ENCODE measurements at places on chromosomes 3 and 15.

GRCh38 chr15:23877502-23878412 lies 190.7 kb upstream of the NDN start:
- no peaks in the 10 kb centered on the region for H3K36me3 ChIP-seq
- DNase-seq = peak; percentile 55
- H3K4me1 ChIP-seq = no peaks in the 10 kb centered on the region

DNA sequence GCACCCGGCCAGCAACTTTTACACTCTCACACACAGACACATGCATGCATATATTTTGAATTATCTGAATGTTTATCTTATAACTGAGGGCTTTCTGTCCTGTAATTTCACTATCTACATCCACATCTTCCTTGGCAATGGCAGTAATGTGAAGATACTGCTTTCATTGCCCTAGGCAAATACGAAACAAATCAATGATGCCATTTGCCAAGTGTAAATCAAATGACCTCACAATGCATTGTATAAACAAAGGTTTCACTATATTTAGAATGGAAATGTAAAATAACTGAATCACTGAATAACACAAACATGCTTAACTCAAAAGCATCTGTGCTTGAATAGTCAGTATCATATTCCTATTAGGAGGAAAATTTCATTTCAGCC lies 455.6 kb downstream of the TBL1XR1 start:
- H3K27ac ChIP-seq = no peak overlapping the region
- H3K27me3 ChIP-seq = no peaks in the 10 kb centered on the region
- H3K4me3 ChIP-seq = no peak overlapping the region
- no peaks in the 10 kb centered on the region for H3K4me1 ChIP-seq
- DNase-seq = no peak

GRCh38 chr3:143914257-143914656 lies 57.4 kb upstream of the DIPK2A start:
- no peaks in the 10 kb centered on the region for H3K36me3 ChIP-seq
- peaks cover 6% of the 10 kb centered on the region for H3K27me3 ChIP-seq
- no peak for DNase-seq
- no peak overlapping the region for H3K27ac ChIP-seq
- H3K4me3 ChIP-seq = no peak overlapping the region
- no peaks in the 10 kb centered on the region for H3K4me1 ChIP-seq

DNA sequence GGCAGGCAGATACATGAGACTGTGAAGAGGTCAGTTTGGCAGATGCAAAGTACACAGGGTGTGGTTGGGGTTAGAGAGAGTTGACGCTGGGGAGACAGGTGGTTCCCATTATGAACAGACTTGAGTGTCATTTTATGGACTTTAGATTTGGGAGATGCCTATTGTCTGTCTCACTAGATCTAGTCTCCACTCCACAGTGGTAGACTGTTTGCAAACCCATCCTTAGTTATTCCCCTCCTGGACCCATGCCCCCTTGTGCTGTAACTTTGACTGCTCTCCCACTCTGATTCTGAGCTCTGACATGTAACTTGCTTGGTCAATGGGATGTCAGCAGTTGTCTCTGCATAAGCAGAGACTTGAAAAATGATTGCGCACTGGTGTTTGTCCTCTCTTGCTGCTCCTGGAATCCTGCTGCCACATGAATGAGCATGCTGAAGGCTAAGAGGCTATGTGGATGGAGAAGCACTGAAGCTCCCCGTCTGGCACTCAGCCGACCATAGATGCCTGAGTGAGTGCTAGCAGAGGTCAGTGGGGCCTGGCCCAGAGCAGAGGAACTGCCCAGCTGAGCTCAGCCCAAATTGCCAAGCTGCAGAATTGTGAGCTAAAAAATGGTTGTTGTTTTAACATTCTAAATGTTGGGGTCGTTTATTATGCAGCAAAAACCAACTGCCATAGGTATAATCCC lies 88.2 kb downstream of the FAM43A start:
- DNase-seq = no peak
- H3K27ac ChIP-seq = no peak overlapping the region
- H3K36me3 ChIP-seq = no peaks in the 10 kb centered on the region
- no peak overlapping the region for H3K4me3 ChIP-seq
- peaks cover 5% of the 10 kb centered on the region for H3K4me1 ChIP-seq

- H3K4me3 ChIP-seq = no peak overlapping the region
- H3K4me1 ChIP-seq = no peaks in the 10 kb centered on the region
- no peaks in the 10 kb centered on the region for H3K36me3 ChIP-seq
- DNase-seq = no peak
- no peaks in the 10 kb centered on the region for H3K27me3 ChIP-seq
- no peak overlapping the region for H3K27ac ChIP-seq
These were observed 437.0 kb upstream of the PPP2R3A start for GRCh38 chr3:135528413-135529015.

DNA sequence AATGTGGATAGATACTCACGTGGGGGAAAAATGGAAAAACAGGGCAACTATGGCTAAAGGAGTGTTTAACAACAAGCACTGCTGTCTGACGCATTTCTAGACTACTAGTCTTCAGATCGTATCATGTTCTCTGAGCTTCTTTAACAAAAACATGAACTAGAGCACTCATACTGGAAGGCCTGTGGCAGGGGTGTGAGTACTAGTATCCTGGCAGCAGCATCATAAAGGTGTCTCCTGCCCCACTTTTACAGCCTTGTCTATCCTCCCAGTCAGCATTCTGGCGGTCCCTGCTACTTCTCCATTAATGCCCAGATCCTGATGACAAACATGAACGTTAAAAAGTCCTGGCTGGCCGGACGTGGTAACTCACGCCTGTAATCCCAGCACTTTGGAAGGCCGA lies 4.0 kb downstream of the FMN1 start:
- no peak overlapping the region for H3K27ac ChIP-seq
- H3K36me3 ChIP-seq = no peaks in the 10 kb centered on the region
- H3K4me3 ChIP-seq = no peak overlapping the region
- peaks cover 35% of the 10 kb centered on the region for H3K27me3 ChIP-seq

DNA sequence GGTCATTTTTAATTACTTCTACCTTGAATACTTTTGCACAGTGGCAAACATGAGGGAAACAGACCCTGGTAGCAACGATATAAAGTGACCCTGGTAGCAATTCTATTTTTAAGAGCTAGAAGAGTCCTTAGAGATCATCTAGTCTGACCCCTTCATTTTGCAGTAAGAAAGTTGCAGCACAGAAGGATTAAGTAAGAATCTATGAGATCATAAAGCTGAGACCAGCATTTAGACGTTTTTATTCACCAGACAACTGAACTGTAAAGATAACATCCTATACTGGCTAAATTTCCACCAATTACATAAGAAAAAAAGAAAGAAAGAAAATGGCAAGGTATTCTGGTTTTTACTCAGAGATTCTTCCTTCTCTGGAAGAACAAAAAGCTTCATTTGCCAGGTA lies 49.9 kb downstream of the LRRFIP2 start:
- H3K4me1 ChIP-seq = peaks cover 7% of the 10 kb centered on the region
- peaks cover 14% of the 10 kb centered on the region for H3K36me3 ChIP-seq
- no peak for DNase-seq
- H3K4me3 ChIP-seq = no peak overlapping the region
- H3K27ac ChIP-seq = no peak overlapping the region

GRCh38 chr3:141959589-141960554 lies 83.4 kb downstream of the ATP1B3 start:
- H3K27ac ChIP-seq = no peak overlapping the region
- no peaks in the 10 kb centered on the region for H3K36me3 ChIP-seq
- H3K4me1 ChIP-seq = peaks cover 3% of the 10 kb centered on the region
- H3K4me3 ChIP-seq = no peak overlapping the region
- DNase-seq = no peak

DNA sequence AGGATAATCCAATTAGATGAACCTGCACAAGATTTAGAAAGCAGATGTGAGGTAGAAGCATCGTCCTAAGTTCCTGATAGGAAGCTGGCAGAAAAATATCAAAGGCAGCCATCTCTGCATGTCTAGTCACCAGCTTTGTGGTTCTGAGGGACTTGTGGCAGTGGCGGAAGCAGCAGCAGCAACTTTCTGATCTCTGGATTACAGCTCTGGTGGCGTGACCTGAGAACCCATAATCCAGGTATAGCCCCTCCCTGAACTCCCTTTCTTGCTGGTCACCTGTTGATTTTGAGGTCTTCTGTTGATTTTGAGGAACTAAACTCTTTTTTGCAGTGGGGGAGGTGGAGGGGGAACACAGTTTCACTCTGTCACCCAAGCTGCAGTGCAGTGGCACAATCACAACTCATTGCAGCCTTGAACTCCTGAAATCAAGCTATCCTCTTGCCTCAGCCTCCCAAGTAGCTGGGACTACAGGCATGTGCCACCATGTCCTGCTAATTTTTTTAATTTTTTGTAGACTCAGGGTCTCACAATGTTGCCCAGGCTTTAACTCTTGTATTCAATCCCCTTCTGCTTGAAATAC lies 7.9 kb downstream of the FSIP1 start:
- H3K27me3 ChIP-seq = no peaks in the 10 kb centered on the region
- H3K4me1 ChIP-seq = peaks cover 15% of the 10 kb centered on the region
- no peaks in the 10 kb centered on the region for H3K36me3 ChIP-seq
- peak; percentile 69 for DNase-seq
- H3K4me3 ChIP-seq = no peak overlapping the region

DNA sequence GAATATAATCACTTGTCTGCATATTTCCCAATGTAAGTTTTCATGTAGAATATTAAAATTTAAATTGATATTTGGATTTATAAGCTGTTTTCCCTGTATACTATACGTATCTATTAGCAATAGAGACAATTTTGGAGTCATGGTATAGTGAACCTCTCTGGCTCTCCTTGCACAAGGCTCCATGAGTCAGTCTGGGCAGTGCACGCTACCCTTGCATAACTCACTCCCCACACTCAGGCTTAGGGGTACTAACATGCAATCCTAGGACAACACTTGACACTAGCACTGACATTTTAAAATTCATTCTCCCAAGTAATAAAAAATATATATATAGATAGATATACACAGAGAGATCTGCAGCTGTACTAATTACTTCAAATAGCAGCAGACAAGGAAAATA lies 39.2 kb downstream of the SLC24A1 start:
- no peaks in the 10 kb centered on the region for H3K4me1 ChIP-seq
- no peak overlapping the region for H3K4me3 ChIP-seq
- no peak overlapping the region for H3K27ac ChIP-seq
- DNase-seq = no peak
- peaks cover 16% of the 10 kb centered on the region for H3K36me3 ChIP-seq
- no peaks in the 10 kb centered on the region for H3K27me3 ChIP-seq

DNA sequence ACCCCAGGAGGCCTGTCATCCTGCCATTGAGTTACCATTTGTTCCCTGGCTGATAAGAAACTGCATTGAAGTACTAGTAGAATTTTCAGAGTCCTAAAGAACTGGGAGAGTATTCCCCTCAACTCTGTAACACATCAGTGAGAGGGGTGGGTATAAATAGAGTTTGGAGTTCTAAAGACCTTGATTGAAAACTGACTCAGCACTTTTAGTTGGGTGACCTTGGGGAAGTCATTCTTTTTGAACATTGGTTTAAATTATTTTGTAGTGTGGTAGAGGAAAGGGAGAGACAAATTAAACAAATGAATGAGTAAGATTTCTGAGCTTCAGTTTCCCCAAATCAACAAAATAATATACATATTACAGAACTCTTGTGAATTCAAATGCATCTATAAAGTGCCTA lies 344.5 kb upstream of the THBS1 start:
- H3K4me3 ChIP-seq = no peak overlapping the region
- H3K36me3 ChIP-seq = no peaks in the 10 kb centered on the region
- no peak for DNase-seq

DNA sequence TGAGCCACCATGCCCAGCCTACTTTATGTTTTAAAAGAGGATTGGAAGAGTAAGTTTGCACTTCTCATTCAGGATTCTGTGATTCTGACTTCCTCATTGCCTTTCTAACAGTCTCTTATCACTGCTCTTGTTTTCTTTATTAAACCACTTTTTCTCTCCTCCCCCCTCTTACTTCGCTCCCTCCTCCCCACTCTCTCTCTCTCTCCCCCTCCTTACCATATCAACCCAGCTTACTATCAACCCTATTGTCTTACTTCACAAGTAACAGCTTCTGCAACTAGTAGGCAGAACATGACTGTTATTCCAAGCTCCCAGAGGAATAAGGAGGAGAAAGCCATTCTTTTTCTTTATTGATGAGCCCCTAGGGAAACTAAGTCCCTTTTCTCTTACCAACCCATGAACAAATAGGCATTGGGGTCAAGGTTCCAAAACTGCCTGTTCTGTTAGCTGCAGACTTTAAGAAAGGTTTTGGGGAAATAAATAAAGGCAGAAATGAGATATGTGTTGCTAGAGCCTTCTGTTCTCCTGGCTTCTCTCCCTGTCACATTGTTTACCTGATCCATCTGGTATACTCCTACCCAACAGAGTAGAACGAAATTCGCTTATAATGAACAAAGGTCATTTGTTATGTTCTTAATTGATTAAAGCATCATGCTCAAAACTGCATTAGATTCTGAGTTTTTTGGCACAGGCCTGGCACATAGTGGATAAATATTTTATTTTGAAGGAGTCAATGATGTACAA lies 56.4 kb upstream of the RASGRP1 start:
- no peaks in the 10 kb centered on the region for H3K36me3 ChIP-seq
- no peak for DNase-seq
- peaks cover 22% of the 10 kb centered on the region for H3K4me1 ChIP-seq
- H3K27ac ChIP-seq = no peak overlapping the region
- H3K27me3 ChIP-seq = no peaks in the 10 kb centered on the region

DNA sequence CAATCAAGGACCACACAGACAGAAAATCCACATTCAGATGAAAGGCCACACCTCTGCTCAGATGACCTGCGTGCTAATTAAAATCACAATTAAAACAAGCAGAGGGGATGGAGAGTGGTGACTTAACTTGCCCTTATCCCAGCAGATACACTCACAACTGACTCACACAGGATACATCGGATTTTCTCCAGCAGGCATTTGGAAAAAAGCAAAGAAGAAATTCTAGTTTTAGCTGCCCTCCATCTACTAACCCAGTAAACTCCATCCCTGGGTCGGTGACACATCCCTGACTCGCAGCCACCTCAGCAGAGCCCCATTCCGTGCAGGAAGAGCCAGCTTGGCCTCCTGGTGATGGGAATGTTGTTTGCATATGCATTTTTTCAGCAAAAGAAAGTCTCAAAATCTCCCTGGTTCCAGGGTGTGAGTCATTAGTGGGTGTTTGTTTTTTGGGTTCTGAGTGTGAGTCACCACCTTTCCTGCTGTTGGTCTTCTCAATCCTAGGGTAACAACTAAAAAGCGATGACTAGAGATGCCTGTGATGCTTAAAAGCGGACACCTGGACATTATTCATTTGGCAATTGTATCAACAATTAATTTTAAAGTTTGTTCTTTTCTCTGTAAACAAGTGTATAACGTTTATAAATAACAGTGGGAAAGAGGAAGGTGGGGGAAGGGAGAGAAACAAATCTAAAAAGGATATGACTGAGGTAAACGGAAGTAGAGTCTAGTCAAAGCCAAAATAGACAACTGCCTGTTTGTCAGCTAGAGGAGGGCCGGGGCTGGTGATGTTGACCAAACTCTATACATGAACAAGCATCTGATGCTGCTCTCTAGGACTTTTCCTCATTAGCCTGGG lies 49.8 kb upstream of the SLC4A7 start:
- H3K4me3 ChIP-seq = peak overlapping the region; percentile 42
- H3K36me3 ChIP-seq = no peaks in the 10 kb centered on the region
- H3K4me1 ChIP-seq = peaks cover 23% of the 10 kb centered on the region

GRCh38 chr3:16724487-16724886 lies 119.3 kb upstream of the DAZL start:
- H3K4me3 ChIP-seq = no peak overlapping the region
- DNase-seq = no peak
